ENCODE measurements at places on chromosomes 2 and 18. TPM values are rescaled to one million over a fixed set of nuclear protein-coding genes. Genes with fewer than 3 reads are reported as not detected.

ATP8B1 gene
- polyA plus RNA-seq, result 14.4 TPM

SERPINB11 gene
- not detected for polyA plus RNA-seq

SRD5A2 gene
- not detected for polyA plus RNA-seq

PTPRN gene
- 3.6 TPM for polyA plus RNA-seq

- no peak overlapping the region for H3K27ac ChIP-seq
- no peak for DNase-seq
- no peaks in the 10 kb centered on the region for H3K27me3 ChIP-seq
- H3K36me3 ChIP-seq, result no peaks in the 10 kb centered on the region
Measured at GRCh38 chr2:120945832-120946499, 210.3 kb downstream of the GLI2 start.

DNA sequence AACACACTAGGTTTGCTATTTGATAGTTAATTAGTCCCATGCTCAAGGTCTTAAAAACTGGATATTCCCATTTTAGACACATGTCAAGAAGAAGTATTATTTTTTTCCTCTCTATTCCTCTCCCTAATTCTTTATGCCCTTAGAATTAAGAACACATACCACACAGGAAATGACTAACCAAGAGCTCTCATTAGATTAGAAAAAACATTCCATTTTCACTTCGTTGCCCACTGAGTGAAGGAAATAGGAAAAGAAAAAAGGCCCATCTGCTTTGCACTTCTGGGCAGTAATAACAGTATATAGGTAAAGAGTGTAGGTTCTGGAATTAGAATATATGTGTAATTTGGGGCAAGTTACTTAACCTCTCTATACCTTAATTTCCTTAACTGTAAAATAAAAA is 26.9 kb downstream of the ACADL start:
- DNase-seq, result no peak
- no peak overlapping the region for H3K27ac ChIP-seq
- no peak overlapping the region for H3K4me3 ChIP-seq
- no peaks in the 10 kb centered on the region for H3K27me3 ChIP-seq

DNA sequence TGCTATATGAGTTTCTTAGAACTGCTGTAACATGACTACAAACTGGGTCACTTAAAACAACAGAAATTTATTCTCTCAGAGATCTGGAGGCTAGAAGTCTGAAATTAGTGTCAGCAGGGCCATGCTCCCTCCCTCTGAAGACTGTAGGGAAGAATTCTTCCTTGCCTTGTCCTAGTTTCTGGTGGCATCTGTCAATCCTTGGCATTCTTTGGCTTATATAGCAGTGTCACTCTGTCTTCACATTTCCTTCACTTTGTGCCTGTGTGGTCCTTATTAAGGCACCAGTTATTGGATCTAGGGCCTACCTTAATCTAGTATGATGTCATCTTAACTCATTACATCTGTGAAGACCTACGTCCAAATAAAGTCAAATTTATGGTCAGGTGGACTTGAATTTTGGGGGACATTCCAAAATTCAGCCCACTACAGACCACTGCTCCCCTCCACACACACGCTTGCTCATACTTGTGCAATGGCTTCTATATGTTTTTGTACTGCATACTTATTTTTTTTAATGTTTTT is 7.6 kb downstream of the ZC3H15 start:
- H3K4me3 ChIP-seq, result no peak overlapping the region
- H3K27me3 ChIP-seq, result no peaks in the 10 kb centered on the region
- peaks cover 58% of the 10 kb centered on the region for H3K4me1 ChIP-seq
- H3K36me3 ChIP-seq, result peaks cover 6% of the 10 kb centered on the region

Data from stomach (tissue), 19 donors.